ENCODE measurements at places on chromosomes 4 and X.

DNA sequence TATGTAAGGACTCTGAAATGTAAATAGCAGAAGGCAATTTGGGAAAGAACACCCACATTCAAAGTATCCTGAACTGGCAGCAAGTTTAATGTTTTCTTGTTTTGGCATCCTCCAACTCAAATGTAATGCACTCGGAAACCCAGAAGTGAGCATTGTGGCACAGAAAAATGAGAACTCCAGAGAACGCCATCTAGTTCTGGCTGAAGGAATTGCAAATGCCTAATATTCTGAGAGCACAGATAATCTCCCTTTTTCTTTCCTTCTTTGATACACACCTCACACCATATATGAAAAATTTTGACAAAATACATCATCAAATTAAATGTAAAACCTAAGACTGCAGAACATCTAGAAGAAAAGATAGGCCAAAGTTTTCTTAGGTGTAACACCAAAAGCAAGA, 52.1 kb downstream of the PWWP3B start:
- no peak for DNase-seq

DNA sequence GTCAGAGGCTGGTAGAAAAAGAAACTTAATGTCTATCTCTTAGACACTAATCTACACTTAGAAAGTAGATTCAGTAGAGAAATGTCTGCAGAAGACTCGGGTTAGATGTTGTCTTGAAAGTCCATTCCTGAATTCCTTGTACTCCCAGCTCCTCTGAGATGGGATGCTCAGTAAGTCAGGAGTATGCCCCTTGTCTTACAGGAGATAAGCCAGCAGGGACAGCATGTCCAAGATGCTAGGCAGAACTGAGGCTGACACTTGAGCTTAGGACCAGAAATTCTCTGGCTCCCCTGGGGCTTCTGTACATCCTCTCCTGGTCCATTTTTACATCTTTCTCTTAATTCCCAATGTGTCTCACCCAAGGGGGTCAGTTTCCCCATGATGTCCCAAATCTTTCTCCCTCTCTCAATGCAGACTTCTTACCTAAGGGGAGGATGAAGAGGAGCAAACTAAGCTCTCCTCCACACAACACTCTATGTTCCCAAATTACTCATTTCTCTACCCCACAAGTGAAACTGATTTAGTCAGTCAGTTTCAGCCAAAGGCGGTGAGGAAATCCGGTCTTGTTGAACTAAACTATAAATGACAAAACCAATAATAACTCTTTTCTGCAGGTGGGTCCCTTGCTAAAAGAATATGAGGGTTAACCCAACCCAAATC, 558.2 kb upstream of the DIPK2B start:
- DNase-seq: no peak

DNA sequence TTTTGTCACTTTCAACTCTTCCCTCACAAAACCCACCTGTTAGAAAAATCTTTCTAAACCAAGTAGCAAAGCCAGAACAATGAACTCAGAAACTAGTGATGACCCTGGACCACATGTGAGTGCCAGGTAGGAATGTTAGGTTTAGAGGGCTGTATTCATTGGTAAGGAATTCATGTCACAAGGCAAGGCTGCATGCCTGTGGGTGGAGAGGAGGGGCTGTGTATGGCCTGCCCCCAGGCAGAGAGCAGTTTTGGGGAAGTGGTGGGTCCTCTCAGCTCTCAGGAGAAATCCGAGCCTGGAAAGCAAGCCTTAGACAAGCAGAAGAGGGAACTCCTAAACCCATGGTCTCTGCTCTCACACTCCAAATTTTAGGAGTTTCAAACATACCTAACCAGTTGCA, 2.4 kb downstream of the RNF175 start:
- no peak for DNase-seq

- DNase-seq: no peak
Observed at GRCh38 chr4:118086344-118086743, 52.1 kb downstream of the NDST3 start.

DNA sequence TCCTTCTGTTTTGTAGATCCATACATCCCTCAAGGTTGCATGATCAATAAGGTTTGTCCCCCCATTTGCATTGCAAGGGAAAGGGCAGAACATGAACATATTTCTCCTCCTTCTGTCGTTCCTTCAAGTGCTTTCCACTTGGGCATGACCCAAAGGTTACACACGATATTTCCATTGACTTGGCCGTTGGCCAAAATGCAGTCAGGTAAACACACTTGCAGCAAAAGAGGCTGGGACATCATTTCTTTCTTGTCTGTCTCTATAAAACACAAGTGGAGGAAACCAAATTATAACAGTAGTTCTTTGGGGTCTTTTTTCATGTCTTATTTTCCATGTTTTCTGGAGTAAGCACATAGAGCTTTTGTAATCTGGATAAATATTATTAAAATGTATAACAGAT, 156.1 kb downstream of the FRAS1 start:
- DNase-seq: no peak

DNA sequence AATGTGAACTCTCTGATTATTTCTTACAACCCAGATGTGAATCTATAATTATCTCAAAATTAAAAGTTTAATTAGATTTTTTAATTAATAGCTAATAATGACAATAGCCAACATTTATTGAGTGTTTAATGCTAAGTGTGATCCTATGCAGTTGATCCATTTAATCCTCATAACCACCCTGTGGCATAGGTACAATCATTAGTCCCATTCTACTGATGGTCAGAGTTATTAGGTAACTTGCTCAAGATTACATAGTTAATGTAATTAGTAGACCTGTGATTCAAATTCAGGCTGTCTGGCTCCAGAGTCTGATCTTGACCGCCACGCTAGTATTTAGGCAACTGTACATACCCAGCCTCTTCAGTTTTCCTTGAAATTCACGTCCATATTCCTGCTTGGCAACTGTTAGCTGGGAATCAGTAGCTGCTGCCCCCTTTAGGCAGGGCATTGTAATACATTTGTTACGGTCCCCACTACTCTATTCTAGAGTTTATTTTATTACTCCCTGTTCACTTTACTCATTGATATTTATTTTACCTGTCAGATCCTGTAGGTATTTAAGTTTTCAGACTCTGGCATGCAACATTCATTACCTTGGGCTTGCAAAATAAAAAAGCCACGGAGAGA, 20.6 kb upstream of the TEC start:
- peak; percentile 45 for DNase-seq

DNA sequence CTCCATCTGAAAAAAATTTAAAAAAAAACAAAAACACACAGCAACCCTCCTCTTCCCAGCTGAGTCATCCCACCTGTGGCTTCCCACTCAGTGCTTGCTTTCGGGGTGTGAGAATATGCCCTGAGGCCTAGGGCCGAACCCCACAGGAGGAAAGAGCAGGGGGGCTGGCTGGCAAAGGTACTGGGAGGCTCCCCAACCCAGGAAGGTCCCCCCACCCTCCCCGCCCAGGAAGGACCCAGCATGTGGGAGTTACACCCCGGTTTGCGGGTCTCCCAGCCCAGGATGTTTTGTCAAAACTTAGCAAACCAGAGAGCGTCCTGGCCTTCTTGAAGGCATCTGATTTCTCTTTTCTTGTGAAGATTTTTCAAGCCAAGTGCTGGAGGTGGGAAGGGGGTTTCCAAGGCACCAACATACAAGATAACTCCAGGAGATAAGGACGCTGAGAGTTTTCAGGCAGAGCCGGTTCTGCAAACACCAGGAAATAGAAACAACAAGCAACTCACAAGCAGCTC, 25.7 kb upstream of the CSF2RA start:
- no peak for DNase-seq

- peak; percentile 76 for DNase-seq
Observed at GRCh38 chr4:15805583-15806517, 27.7 kb downstream of the CD38 start.

GRCh38 chrX:102959471-102959870, 22.4 kb downstream of the RAB40AL start:
- DNase-seq: no peak

DNA sequence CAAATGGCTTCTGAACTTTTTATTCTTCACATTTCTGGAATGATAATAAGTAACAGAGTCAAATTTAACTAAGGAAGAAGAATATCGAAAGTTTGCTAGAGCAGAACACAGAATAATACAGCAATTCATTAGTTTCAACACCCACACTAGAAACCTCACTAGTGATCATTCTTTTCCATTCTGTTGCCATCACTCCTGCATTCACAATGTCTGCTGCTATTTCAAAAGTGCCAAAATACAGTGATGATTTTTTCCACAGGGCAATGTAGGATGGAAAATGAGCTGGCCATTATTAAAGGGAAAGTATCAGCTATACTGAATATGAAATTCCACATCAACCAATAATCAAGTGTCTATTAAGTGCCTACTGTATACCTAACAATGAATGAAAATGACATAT, 186.7 kb downstream of the USP46 start:
- no peak for DNase-seq

DNA sequence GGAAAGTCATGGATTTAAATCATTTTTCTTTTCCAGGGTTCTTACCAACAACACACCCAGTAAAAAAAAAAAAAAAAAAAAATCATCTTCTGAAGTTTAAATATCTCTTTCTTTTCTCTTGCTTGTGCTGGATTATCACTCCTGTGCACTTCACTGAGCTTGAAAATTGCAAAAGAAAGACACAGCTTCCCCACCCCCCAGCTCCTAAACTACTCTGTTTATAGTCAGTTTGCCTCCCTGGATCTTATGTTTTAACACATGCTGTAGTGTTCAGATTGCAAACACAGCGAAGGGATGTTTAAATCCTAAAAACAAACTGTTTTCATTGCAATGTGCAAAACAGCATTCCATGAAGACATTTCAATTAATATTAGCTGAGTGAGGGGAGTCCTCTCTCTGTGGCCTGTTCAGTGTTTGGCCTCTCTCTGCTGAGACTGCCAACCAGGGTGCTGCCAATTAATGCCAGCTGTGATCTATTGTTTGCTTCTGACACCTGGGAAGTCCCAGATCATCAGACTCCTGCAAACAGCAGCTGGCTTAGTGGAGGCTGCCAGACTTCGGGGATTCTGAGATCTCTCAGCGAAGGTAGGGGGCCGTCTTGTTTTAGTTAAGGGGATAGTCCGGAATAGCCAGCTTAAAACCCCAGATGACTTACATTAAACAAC, 171.1 kb upstream of the PITX2 start:
- DNase-seq: no peak

GRCh38 chr4:41285864-41286235, 29.1 kb downstream of the UCHL1 start:
- no peak for DNase-seq
